Subcutaneous preadipocyte (primary cell): ENCODE measurements at places on chromosomes 7 and 10. TPM values are rescaled to one million over a fixed set of nuclear protein-coding genes. Genes with fewer than 3 reads are reported as not detected.

CAPZA2 gene
- total RNA-seq = 102 and 114 TPM in 2 replicates

SYT15B gene
- total RNA-seq = not detected in 2 replicates

PLPP4 gene
- not detected in 2 replicates for total RNA-seq

MPP7 gene
- under 0.01 TPM in 2 replicates for total RNA-seq

TMEM130 gene
- not detected in 2 replicates for total RNA-seq

PNLIP gene
- total RNA-seq = not detected in 2 replicates

PPP1R3C gene
- total RNA-seq = 2.6 and 4.1 TPM in 2 replicates

ODAD2 gene
- 0.20 TPM in 1 of 2 replicates, not detected in the other for total RNA-seq

GARIN1A gene
- 0.59 and 0.73 TPM in 2 replicates for total RNA-seq

CPN1 gene
- total RNA-seq = not detected in 2 replicates

BAMBI gene
- total RNA-seq = 0.37 and 1.2 TPM in 2 replicates

SFTPA1 gene
- total RNA-seq = not detected in 2 replicates

NCF1 gene
- not detected in 2 replicates for total RNA-seq

GRM3 gene
- not detected in 2 replicates for total RNA-seq

WDR11 gene
- 55.9 and 69.2 TPM in 2 replicates for total RNA-seq

LRGUK gene
- total RNA-seq = 0.20 and 0.37 TPM in 2 replicates

RHOBTB1 gene
- total RNA-seq = 5.5 and 11.8 TPM in 2 replicates

FAM53B gene
- total RNA-seq = 15.8 and 21.1 TPM in 2 replicates

OR6B1 gene
- not detected in 2 replicates for total RNA-seq

SPAG6 gene
- not detected in 2 replicates for total RNA-seq

UTF1 gene
- total RNA-seq = not detected in 2 replicates

SCART1 gene
- total RNA-seq = 1.1 and 1.6 TPM in 2 replicates

CTBP2 gene
- total RNA-seq = 60.6 and 93.6 TPM in 2 replicates

STEAP4 gene
- 155 and 477 TPM in 2 replicates for total RNA-seq
